ENCODE measurements at places on chromosomes 5 and 9. TPM values are rescaled to one million over a fixed set of nuclear protein-coding genes. Genes with fewer than 3 reads are reported as not detected.
A peak's percentile ranks its signal among the peaks of the same experiment; 100 is the strongest.

GRCh38 chr5:72818866-72819534, 2.5 kb downstream of the TNPO1 start:
- DNase-seq, result peak; percentile 51

CCDC192 gene
- total RNA-seq, result not detected

DNA sequence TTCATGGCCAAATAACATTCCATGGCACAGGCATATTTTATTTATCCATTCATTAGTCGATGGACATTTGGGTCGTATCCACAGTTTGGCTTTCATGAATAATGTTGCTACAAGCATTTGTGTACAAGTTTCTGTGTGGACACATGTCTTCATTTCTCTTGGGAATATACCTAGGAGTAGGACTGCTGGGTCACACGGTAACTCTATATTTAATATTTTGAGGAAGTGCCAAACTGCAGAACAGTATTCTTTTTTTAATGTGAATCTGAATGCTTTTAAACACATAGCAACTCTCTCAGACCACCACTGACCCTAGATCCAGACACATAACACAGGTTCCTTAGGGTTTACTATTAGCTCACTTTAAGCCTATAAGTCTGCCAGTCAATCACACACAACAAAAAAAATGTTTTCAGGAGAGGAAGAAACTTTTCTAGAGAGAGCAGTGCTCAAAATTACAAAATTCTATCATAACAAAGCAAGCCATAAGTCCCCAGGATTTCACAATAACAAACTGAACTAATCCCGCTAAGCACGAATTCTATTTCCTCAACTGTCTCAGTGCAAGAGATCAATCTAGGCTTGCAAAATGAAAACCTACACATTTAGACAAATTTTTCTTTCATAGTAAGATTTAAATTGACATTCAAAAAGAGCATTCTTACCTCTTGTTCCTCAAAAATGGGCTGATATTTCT, 41.8 kb upstream of the GABBR2 start:
- no peak for DNase-seq

DNA sequence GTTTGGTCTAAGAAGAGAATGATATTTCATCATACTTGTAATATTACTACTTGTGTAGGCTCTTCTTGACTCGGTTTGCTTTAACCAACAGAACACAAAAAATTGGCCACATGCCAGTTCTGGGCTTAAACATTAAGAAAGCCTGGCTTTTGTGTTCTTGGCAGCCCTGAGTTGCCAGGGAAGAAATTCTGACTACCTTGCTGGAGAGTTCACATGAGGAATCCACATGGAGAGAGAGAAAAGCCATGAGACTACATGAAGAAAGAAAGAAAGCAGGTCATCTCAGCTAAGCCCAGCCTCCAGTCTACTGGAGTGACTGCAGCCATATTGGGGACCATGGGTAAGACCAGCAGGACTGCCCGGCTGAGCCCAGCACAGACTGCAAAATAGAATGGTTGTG, 524.8 kb downstream of the RAB3C start:
- no peak for DNase-seq

GRCh38 chr5:129367883-129368282, 92.2 kb upstream of the ADAMTS19 start:
- DNase-seq, result no peak

DNA sequence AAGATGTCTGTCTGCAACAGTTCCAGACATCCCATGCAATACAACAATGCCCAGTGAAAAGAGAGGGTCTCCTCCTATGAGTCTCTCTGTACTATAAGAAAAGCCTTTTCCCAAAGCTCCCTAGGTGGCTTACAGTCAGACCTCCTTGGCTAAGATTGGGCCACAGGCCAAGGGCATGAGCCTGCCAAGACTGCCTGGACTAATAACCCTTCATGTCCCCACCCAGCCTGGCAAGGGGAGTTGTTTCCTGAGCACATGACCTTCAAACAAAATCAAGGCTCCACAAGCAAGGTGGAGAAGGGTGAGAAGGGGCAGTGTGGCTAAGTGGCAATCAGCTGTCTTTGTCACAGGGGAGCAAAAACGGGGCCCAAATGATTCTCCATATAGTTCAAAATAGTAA, 75.6 kb upstream of the ZSWIM6 start:
- DNase-seq, result peak; percentile 66

- DNase-seq, result no peak
Measured at GRCh38 chr9:98563988-98564387, 144.7 kb downstream of the GABBR2 start.

DNA sequence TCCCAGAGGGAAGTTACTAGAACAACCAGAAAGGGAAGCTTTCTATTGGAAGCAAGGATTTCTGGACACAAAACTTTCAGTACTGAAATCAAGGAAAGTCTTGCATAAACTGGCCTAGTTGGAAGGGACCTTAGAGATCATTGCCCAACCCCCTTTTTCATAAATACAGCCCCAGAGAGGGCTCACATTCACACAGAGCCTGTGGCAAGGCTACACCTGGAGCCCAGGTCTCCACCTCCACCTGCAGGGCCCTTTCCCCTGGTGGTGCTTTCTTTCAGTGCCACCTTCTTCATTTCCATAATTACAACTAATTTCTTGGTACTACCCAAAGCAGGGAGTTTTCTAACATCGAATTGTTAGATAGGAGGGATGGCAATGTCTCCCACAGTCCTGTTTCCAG, 85.7 kb downstream of the ADRB2 start:
- no peak for DNase-seq

PNPLA7 gene
- total RNA-seq, result 8.3 TPM

GRCh38 chr5:168818558-168818957, 239.4 kb upstream of the PANK3 start:
- DNase-seq, result peak; percentile 31

DNA sequence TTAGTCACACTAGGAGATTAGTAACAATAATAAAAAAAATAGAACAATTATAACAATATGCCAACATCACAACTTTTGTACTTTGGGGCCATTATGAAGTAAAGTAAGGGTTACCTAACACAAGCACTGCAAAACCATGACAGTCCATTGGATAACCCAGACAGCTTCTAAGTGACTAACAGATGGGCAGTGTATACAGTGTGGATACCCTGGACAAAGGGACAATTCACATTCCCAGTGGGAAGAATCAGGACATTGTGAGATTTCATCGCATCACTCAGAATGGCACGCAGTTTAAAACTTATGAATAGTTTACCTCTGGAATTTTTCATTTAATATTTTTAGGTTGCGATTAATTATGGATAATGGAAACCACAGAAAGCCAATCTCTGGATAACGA, 45.6 kb upstream of the JADE2 start:
- no peak for DNase-seq

RPP25L gene
- total RNA-seq, result 31.8 TPM

GRCh38 chr9:107054146-107054545, 191.2 kb downstream of the ZNF462 start:
- DNase-seq, result no peak

JAKMIP2 gene
- total RNA-seq, result 0.18 TPM

DNA sequence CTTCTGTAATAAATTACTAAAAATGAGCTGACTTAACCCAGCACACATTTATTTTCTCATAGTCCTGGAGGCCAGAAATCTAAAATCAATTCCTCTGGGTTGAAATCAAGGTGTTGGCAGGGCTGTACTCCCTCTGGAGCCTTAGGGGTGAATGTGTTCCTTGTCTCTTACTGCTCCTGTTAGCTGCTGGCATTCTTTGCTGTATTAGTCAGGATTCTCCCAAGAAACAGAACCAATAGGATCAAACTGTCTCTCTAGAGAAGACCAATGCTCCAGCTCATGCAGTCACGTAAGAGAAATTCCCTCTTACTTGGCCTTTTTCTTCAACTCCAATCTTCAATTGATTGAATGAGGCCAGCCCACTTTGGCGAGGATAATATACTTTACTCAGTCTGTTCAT, 15.3 kb upstream of the CD180 start:
- no peak for DNase-seq

DNA sequence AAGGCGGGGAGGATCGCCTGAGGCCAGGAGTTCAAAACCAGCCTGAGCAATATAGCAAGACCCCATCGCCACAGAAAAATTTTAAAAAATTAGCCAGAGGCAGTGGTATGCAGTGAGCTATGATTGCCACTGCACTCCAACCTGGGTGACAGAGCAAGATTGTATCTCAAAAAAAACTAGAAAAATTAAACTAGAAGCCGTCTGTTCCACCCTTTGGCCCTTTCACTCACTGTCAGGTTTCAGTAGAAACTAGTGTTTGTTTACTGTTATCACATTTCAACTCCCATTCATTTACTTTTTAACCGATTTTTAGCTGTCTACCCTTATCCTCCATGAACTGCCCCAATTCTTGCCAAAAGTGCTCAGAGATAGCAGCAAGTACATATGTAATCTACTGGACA, 8.3 kb downstream of the UGCG start:
- no peak for DNase-seq

GRCh38 chr5:107470295-107470582, 200.5 kb downstream of the EFNA5 start:
- DNase-seq, result no peak

FAT2 gene
- 0.02 TPM for total RNA-seq

- no peak for DNase-seq
Measured at GRCh38 chr5:96433066-96433447, at the start of gene PCSK1. Gene PCSK1, minus strand, starts transcription at chr5:96433248. Its CDS starts 206 bp downstream, at chr5:96433042.

NOXA1 gene
- 3.1 TPM for total RNA-seq

DNA sequence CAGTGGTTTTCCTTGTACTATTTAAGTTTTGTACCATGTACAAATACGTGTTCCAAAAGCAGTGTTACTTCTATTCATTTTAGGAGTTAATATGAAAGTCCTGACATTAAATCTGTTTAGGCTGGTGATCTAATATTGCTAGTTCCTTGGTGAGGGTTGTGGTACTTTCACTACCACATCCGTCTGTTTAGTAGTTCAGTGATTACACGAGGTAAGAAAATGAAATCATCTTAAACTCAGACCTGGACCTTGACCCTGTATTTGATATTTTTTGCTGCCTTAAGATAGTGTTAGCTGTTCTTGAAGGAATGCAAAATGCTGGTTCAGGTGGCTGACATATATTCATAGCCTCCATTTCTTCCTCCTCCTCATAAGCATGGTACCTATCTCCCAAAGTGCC, 50.3 kb downstream of the MTAP start:
- DNase-seq, result no peak

GRCh38 chr5:41843456-41844370, 26.5 kb downstream of the OXCT1 start:
- peak; percentile 51 for DNase-seq

FAXDC2 gene
- 21.2 TPM for total RNA-seq

DNA sequence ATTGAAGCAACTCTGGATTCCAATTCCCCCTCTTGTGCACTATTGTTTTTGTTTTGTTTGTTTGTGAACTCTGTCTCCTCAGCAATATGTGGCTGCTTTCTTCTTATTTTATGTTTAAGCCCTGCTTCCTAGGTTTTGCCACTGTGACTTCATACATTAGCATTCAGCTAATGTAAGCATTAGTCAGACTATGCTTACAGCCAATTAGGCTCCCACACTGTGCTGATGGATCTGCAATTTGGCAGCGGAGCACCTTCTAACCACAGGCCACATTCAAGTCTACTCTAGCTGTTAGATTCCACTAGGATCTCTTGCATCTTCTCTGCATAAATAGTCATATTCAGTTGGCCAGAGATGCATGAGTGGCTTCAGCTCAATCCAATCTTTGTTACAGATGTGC, 9.6 kb upstream of the BICD2 start:
- DNase-seq, result no peak

GRCh38 chr9:71515626-71516025, 252.7 kb downstream of the CEMIP2 start:
- DNase-seq, result no peak

C5orf63 gene
- total RNA-seq, result 13.2 TPM

GRCh38 chr5:117242028-117242427, 667.4 kb upstream of the SEMA6A start:
- DNase-seq, result no peak

FBP1 gene
- total RNA-seq, result 0.34 TPM

DNA sequence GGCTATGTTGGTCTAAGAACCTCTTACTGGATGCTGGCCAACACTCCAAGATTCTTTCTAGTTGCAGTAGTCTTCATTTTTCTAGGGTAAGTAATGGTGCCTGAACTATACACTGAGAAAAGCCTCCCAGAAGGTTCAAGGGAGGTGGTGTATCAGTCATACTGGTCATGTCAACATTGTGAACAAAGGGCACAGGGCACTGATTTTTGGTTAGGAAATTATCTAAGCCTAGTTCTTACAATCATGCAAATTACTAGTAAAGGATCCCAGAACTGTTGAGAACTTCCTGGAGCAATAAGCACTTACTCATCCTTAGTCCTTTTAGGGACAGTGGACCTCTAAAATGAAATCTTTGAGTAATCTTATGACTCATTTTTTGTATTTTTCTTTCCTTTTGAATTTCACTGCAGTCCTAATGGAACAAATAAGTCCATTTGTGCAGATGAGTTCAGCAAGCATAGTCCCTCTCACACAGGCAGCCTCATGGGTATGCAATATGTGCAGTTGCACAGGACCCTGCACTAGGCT, 21.1 kb upstream of the CDC42SE2 start:
- DNase-seq, result no peak

GRCh38 chr9:114210136-114210535, 54.8 kb downstream of the COL27A1 start:
- no peak for DNase-seq

DNA sequence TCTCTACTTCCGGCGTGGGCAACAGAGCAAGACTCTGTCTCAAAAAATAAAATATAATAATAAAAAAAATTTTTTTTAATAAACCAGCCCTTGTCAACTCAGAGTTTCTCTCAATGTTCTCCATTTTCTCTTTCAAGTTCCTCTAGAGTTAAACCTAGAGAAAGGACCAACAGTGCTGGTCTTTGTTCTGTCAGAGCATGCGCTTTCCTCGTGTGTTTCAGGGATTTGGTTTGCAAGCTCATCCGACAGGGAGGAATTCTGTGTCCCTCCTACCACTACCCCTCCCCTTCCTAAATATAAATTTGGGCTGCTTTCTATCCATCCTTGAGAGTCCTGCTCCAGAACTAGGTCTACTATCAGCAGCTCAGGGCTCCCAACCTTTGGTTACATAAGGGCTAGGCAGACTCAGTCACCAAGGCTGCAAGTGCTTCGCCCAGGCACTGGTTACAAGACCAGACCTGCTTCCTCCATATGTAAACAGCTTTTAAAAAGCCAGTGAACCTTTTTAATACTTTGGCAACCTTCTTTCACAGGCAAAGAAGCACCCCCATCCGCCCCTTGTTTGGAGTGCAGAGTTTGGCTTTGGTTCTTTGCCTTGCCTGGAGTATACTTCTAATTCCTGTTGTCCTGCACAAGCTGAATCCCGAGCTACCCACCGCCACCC, 13.5 kb downstream of the SETX start:
- DNase-seq, result no peak
